ENCODE measurements at places on chromosomes 2 and 18. TPM values are rescaled to one million over a fixed set of nuclear protein-coding genes. Genes with fewer than 3 reads are reported as not detected.

The HOXD1 gene
- not detected for total RNA-seq

DNA sequence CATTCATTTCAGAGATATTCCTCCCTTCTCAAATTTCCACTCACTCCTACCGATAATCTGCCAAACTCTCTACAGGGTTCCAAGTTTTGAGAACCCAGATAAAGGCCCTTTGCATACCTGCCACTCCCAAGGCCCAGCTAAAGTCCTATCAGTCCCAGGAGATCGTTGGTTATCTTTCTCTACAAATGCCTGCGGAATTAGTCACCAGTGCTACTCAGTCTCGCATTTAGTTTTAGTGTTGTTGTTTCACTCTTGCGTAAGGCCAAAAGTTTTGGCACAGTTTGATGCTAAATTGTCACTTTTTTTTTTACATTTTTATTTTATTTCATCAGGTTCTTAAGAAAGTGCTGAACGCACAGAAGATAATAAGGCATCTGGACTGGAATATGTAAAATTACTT is 29.2 kb upstream of the SETBP1 start:
- no peak for DNase-seq
- H3K4me3 ChIP-seq = no peak overlapping the region
- no peaks in the 10 kb centered on the region for H3K4me1 ChIP-seq
- no peaks in the 10 kb centered on the region for H3K36me3 ChIP-seq
- peaks cover 4% of the 10 kb centered on the region for H3K27me3 ChIP-seq
- H3K27ac ChIP-seq = no peak overlapping the region

DNA sequence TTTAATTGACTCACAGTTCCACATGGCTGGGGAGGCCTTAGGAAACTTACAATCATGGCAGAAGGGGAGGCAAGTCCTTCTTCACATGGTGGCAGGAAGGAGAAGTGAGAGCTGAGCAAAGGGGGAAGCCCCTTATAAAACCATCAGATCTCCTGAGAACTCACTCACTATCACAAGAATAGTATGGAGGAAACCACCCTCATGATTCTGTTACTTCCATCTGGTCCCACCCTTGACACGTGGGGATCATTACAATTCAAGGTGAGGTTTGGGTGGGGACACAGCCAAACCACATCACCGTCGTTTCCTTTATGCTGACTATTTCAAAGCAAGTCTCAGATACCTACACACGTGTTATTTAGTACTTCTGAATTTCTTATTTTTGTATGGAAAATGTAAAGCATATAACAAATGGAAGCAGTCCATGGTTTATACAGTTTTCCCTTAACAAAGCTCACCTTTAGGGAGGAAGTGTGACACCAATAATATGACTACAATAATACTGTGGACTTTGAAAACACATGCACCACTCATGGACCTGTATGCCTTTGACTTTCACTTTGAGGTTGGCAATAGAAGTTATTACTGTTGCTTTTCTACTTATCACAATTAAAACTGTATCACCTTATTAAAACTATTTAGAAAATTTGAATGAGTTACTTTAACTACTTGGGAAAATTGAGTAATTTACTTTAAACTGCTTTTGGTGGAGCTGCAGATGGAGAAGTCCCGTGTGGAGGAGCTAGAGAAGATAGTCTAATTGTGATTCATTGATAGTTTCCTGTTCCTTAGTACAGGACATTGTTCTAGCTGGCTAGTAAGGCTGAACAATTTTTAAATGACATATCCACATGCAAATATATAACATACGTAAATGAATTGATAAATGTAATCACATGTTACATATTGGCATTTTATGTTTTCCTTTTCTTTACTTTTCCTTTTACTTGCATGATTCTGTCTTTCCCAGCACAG is 37.3 kb downstream of the MTCL1 start:
- DNase-seq = no peak
- H3K4me3 ChIP-seq = no peak overlapping the region
- no peaks in the 10 kb centered on the region for H3K27me3 ChIP-seq
- peaks cover 22% of the 10 kb centered on the region for H3K4me1 ChIP-seq
- no peak overlapping the region for H3K27ac ChIP-seq

DNA sequence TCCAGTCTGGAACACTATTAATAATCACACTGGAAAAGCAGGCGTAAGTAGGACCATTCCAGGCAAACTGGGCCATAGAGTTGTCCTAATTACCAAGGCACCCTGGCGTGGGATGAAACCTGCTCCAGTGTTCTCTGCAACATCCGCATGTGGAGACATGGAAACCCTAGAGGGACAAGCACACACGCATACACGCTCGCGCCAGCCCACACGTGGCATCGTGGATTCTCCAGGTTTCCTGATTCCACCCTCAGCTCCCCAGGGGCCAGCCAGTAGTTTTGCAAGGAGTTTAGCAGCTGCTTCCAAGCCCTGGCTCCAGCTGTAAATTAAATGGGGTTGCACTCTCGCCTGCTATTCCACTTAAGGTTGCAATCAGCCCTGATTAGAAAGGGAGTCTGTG is 127.7 kb downstream of the DYSF start:
- no peak overlapping the region for H3K27ac ChIP-seq
- no peaks in the 10 kb centered on the region for H3K4me1 ChIP-seq
- DNase-seq = no peak
- no peaks in the 10 kb centered on the region for H3K27me3 ChIP-seq
- H3K36me3 ChIP-seq = no peaks in the 10 kb centered on the region
- no peak overlapping the region for H3K4me3 ChIP-seq

DNA sequence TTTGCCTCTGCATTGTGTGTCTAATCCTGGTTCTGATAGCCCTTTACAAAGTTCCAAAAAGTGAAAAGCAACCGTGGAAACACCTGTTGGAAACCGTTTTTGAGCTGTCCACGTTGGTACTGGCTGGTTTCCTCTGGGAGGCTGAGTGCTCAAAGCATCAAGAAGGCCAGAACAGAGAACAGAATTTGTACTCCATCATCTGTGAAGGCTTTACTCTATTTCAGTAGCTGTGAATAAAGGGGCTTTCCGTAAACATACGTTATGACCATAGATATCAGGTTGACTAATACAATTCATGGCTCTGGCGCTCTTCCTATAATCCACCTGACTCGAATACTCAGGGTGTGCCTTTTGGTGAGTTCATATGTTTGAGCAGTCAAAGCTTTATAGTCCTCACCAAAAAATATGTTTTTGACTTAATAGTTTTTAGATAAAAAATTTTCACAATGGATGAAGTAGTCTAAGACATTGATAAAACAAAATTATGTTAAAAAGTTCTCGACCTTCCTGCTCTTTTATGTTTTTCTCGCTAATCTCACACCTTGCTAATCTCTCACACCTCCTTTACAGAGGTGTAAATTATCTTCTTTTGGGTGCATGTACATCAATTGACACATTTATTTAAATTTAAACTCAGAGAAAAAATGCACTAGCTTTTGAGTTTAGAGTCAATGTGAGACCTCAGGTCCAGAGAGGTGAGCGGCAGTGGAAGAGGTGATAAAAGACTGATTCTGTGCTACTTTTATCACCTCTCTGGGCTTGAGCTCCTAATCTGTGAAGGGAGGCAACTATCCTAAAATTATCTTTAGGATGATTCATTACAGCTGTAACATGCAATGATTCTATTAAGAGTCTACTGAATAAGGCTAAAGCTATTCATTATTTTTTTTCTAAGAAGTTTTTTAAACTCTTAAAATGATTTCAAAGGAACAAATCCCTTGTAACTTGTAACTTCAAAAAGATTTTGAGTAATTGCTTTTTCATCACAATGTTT is 65.3 kb downstream of the CXCR4 start:
- H3K4me3 ChIP-seq = no peak overlapping the region
- H3K27me3 ChIP-seq = no peaks in the 10 kb centered on the region
- no peak for DNase-seq
- peaks cover 79% of the 10 kb centered on the region for H3K4me1 ChIP-seq

DNA sequence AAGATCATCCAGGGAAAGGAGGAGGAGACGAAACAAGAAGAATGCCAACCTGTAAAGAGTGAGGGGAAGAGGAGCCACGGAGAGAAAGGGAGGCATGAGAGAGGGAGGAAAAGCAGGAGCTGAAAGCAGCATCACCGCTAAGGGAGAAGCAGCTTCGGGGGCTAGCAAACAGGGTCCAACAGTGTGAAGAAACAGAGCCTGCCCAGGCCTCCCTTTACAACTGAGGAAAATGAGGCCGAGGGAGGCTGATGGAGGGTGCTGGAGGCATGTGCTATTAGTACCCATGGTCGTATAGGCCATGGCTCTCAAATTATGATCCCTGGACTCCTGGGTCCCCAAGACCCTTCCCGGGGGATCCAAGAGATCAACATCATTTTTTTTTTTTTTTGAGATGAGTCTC is 50.4 kb upstream of the ASPRV1 start:
- no peaks in the 10 kb centered on the region for H3K36me3 ChIP-seq
- no peak for DNase-seq
- H3K4me3 ChIP-seq = no peak overlapping the region
- H3K27ac ChIP-seq = no peak overlapping the region
